Left cardiac atrium (tissue), 4 donors: ENCODE measurements at places on chromosomes 1 and 21. TPM values are rescaled to one million over a fixed set of nuclear protein-coding genes. Genes with fewer than 3 reads are reported as not detected.

Gene TAS1R1
- total RNA-seq: not detected

Gene SZT2
- 26.3 TPM for total RNA-seq

Gene PTPN7
- total RNA-seq: 1.3 TPM

- no peak for DNase-seq
Measured at GRCh38 chr1:66253330-66253921, 280.5 kb upstream of the SGIP1 start.

DNA sequence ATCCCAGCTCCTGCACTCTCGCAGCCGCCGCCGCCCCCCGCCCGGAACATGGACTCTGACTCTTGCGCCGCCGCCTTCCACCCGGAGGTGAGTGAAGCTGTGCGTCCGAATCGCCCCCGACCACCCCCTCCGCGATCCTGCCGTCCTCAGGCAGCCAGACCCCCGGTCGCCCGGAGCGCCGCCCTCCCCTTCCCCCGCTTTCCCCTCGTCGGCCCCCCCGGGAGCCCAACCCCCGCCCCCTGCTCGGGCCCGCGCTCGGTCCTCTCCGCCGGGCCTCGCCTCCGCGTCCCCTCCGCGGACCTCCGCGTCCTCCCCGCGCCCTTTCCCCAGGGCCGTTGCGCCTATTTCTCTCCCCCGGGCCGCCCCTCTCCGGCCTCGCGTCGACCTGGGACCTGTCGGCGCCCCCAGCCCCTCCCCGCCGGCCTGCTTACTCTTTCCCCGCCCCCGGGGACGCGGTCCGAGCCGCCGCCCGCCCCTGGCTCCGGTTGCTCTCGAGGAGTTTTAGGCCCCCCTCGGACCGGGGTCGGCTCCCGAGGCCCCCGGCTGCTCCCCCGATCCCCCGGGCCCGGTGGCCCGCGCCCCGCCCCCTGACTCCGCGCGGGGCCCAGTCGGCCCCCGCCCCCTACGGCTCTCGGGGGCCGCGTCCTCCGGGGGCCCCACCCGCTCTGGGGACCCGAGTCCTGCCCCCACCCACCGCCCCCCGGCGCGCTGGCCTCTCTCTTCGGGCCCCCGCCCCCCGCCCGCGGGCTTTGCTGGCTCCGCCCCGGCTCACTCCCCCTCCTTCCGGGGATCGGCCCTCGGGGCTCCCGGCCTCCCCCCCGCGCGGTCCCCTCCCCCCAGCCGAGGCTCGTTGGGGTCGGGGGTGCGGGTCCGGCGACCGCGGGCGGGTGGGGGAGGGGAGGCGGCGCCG lies 743 bp downstream of the PHF13 start:
- peak; percentile 69 for DNase-seq

DNA sequence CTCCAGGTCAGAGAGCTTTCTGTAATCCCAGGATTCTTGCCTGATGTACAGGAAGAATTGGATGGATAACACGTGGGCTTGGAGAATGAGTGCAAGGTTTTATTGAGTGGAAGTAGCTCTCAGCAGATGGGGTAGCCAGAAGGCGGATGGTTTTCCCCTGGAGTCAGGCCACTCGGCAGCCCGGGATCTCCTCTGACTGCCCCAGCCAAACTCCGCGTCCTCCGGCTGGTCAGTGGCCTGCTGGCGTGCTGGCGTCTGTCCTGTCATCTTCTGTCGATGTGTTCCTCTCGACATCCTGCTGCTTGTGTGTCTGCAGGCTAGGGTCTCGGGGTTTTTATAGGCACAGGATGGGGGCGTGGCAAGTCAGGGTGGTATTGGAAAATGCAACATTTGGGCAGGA lies 27.4 kb upstream of the GJA9 start:
- DNase-seq: no peak

Gene C1orf105
- total RNA-seq: 7.1 TPM

- no peak for DNase-seq
Measured at GRCh38 chr1:217599154-217599553, 31.7 kb downstream of the GPATCH2 start.

DNA sequence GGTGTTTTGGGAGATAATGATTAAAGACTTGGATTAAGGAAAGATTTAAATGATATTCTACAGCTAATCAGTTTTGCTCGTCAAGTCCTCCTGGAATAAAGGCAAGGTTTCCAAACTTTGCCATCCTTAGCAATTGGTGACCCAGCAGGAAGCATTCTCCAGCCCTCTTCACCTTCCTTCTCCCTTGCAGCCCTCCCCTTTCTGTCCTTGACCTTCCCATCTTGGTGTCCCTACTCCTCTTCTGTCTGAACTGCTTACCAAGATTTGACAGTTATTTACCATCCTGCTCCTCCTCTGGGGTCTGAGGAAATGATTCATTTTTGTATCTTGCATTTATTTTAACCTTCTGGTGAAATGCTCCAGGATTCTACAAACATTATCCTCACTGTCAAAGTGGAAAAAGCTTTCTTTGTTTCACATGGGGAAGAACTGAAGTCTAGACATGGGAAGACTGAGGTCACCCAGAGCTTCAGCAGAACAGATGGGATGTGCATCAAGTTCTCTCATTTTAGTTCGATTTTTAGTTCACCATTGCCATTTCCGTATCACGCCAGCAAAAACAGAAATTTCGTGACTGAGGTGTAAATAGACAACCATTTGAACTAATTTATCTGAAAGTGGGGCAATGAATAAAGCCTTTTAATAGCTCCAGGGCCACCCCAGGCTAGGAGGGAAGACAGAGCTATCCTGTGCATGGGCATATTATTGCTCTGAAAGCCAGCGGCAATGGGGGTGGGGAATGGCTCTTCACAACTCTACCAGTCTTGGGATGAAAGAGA lies 504.4 kb upstream of the PLXNA2 start:
- no peak for DNase-seq

GRCh38 chr21:43269440-43269839 lies 100.6 kb downstream of the CRYAA start:
- peak; percentile 20 for DNase-seq

- DNase-seq: peak; percentile 70
Measured at GRCh38 chr1:235050911-235051360, 77.7 kb downstream of the TOMM20 start.

GRCh38 chr1:83762039-83762365 lies 236.9 kb downstream of the TTLL7 start:
- no peak for DNase-seq

GRCh38 chr1:66176012-66176715 lies 357.8 kb upstream of the SGIP1 start:
- DNase-seq: no peak

GRCh38 chr1:2414297-2414958 lies 2.1 kb upstream of the PEX10 start:
- peak; percentile 85 for DNase-seq

DNA sequence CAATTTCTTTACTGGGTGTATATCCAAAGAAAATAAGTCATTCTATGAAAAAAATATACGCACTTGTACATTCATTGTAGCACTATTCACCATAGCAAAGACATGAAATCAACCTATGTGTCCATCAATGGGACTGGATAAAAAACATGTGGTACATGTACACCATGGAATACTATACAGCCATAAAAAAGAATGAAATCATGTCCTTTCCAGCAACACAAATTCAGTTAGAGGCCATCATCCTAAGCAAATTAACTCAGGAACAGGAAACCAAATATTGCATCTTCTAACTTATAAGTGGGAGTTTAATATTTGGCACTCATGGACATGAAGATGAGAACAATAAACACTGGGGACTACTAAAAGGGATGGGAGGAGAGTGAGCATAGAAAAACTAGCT lies 325.7 kb downstream of the TGFB2 start:
- DNase-seq: no peak

- peak; percentile 35 for DNase-seq
Measured at GRCh38 chr1:118504867-118505266, 319.8 kb upstream of the SPAG17 start.

Gene MFAP2
- 9.6 TPM for total RNA-seq

- peak; percentile 75 for DNase-seq
Measured at GRCh38 chr21:46060596-46061061, 37.3 kb upstream of the COL6A2 start.

DNA sequence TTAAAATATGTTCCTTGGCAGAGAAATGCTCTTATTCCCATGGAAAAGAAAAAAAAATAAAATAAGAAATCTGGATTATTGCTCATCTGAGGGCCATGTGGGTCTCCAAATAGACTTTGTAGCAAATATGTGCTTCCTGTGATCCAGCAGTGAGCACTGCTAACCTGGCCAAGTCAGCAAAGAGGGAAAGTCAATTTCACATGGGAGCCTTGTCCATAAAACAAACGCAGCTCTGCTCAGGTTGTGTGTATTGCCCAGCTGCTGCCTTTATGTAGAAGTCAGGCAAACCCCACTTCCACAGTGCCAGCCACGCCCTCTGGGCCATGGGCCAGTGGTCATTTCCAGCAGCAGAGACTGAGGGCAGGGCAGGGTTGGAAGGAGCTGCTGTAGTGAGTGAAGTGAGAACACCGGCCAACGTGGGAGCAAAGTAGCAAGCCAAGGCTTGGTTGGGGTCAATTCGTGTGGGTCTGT lies 174.3 kb downstream of the LYPLAL1 start:
- peak; percentile 50 for DNase-seq

- no peak for DNase-seq
Measured at GRCh38 chr1:192161976-192162375, 3.7 kb downstream of the RGS18 start.

- peak; percentile 69 for DNase-seq
Measured at GRCh38 chr21:38831526-38832467, 26.1 kb downstream of the ETS2 start.

DNA sequence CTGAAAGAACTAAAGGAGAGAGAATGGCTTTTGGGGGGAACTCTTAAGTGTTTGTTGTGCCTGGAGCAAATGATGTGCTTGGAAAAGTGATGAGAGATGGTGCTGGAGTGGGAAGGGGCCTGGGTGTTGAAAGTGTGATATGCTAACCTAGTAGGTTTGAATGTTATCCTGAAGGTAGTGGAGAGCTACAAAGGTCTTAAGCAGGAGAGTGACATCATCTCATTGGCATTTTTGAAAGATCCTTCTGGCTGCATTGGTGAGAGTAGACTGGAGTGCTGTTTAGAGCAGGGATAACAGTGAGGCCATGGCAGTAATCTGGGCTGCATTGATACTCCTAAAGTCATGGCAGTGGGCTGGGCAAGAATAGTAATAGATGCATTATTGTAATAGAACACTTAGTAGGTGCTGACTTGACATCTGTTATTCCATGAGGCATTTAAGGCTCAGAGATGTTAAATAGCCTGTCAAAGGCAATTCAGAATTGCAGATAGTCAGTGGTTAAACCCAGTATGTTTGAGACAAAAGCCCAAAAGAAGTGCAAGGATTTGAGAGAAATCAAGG lies 44.5 kb downstream of the MDM4 start:
- DNase-seq: no peak

- DNase-seq: no peak
Measured at GRCh38 chr1:239831577-239832355, 259.9 kb upstream of the FMN2 start.

DNA sequence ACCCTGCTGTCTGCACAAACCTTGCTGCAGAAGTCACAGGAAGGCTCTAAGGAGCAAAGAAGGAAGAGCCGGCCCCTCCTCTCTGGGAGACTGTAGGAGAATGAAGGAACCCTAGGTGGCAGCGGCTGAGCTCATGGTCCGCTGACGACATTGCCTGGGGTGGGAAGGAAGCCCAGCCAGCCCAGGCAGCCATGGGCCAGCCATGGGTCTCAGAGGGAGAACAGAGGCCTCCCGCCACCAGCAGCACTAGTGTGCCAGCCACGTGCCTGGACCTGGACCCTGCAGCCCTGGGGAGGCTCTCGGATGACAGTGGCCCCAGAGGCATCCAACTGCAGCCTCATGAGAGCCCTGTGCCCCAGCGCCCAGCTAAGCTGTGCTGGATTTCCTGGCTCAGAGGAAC lies 49.2 kb upstream of the POFUT2 start:
- peak; percentile 45 for DNase-seq

DNA sequence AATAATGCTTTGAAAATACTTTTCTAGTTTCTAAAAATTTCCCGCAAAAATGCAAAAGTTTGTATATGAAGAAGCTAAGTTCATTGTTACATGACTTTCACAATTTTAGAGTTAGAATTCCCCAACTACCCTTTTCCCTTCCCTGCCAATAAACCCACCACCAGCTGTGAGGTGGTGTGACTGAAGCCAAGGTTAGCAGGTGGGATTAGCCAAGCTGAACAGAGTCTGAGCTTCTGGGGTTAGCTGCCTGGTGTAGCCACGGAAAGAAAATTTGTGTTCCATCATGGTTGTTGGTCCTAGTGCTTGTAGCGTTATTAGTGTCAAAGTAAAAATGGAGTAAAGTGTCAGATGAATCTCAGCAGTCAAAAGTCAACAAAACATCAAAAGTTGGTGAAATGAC lies 110.9 kb downstream of the ASTN1 start:
- DNase-seq: no peak

Gene SPRR4
- not detected for total RNA-seq

Gene SPATA1
- 0.77 TPM for total RNA-seq

GRCh38 chr1:165281207-165281901 lies 75.2 kb downstream of the LMX1A start:
- DNase-seq: no peak

GRCh38 chr1:74641161-74641560 lies 32.4 kb downstream of the ERICH3 start:
- DNase-seq: no peak

DNA sequence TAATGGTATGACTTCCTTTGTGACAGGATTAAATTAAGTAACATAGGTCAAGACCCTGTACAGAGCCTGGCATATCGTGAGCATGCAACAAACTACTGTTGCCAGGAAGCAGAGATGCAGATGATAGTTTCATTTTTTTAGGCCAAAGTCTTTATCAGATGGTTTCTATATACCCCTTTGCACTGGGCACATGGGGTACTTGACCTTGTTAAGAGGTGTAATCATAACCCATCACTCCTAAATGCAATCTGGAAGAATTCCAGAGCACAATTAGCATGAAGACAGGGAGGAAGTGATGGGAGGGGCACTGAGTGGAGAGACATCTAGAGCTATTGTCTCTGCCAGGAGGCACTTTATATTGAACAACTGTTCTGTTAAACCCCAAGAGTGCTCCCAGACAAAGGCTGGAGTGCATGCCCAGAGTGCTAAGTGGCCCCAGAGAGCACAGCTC lies 22.1 kb downstream of the ZBTB17 start:
- DNase-seq: no peak

Gene TSPAN2
- total RNA-seq: 15.1 TPM

DNA sequence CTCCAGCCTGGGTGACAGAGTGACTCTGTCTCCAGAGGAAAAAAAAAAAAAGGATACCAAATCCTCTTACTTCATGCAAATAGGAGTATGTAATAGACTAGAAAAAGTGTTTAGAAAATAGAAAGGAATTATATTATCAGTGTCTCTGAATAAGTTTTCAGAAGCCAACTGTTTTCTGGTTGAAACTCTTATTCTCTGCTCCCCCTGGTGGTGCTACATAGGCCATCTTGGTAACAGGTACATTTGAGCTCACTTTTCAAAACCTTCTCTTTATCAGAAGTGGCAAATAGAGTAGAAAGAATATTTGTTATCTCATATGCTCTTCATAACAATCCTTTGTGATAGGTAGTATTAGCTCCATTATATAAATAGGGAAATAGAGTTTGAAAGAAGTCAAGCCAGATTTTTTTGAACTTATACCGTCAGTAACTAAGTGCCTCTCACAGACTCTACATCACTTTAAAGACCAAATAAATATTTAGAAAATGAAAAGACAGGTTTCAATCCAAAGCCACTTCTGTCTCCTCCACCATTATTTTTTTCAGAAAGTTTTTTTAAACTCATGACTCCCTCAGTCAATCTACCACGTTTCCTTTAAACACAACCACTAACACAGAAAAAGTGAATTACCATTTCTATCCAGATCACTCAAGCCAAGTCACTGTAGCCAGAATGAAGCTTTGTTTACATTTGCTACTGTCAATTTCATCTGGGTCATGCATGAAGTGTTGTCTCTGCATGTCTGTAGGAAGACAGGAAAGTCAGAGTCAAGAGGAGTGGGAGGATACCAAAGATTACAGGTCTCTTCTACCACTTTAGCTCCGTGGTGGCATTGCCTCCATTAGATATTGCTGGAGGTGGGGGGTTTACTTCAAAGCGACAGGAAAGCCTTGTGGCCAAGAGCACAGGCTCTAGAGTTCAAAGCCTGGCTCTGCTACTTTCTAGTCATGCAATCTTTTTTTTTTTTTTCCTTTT lies 45.6 kb downstream of the IL23R start:
- DNase-seq: no peak
